ENCODE measurements at places on chromosomes 1 and 21.

- no peak for DNase-seq
Measured at GRCh38 chr1:216830424-216831210, 107.4 kb upstream of the ESRRG start.

DNA sequence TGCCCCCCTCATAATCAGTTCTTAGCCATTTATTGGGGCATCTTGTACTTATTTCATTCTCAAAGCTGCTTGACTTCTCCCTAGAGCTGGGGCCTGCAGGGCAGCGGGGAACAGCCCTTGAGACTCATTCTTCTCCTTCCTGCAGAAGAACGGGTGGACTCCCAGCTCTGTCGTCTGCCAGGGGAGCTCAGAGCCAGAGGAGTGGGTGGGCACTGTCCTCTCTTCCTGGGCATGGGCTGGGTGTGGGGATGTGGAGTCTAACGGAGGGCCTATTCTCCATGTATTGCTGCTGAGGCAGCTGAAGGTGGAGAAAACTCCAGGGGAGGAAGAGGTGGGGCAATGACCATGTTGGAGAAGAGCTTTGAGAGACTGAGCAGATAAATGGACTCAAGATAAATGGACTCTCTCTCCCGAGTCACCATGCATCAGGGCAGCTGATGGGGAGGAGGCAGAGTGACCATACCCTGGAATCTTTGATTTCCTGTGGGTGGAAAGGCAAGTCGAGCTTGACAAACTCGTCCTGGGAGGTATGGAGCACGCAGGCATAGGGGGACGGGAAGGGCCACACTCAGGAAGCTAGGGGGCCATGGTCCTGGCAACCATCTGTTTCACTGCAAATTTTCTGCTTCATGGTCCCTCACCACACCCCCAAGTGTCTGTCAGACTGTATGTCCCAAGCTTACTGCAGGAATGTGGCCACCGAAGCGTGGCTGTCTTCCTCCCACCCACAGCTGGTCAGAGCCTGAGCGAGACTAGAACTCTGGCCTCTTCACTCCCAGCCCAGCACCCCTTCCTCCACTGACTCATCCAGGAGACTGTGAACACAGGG lies 56.9 kb upstream of the ATP2B4 start:
- DNase-seq, result no peak

GRCh38 chr1:119159966-119160365 lies 19.5 kb upstream of the WARS2 start:
- DNase-seq, result no peak

DNA sequence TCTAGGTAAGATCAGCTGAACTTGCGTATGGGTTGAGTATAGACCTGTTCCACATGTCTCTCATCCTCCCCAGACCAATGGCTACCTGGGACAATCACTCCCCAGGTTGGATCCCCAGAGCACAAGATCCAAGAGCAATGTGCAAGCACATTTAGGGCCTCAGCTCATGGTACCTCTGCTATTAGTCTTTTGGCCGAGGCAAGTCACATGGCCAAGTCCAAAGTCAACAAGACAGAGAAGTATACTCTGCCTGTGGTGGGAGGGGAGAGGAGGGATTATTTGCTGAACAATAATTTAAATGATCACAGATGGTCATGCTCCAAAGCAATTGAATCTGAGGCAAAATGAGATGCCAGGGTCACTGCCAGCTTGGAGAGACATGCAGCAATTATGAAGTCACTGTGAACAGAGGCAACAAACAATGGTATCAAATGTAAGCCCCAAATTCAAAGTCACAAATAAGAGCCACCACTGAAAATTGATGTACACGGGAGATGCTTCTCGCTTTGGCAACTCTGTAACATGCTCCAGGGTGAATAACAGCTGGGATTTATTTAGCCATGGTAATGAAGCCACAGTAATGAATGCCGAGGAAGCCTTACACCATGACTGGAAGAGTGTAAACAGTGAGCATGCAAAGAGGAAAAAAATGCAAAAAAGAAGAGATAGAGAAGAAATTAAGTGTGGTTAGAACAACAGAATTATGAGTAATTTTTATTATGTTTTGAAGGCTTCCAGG lies 149.1 kb downstream of the ZNF281 start:
- DNase-seq, result no peak

All from activated naive CD4-positive, alpha-beta T cell treated with anti-CD3 and anti-CD28 coated beads, Interleukin-2, amount 50 U/mL, for 16 hours (primary cell).